Epithelial cell of proximal tubule (primary cell): ENCODE measurements at places on chromosomes 6 and 20.

DNA sequence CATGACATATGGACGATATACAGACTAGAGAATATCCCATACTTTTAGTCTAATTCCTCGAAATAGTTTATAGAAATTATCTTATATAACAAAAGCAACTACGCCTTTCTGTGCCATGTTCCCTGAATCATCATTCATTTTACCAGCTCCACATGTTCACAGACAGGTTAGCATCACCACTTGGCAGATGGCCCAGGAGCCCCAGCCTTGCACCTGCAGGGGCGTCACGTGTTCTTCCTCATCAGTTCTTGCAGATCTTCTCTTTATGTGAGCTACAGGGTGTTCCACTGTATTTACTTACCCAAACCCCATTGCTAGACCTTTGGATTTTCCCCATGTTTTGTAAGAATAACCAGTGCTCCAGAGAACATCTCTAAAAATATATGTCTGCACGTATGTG is 12.6 kb upstream of the BNIP5 start:
- no peak for DNase-seq

DNA sequence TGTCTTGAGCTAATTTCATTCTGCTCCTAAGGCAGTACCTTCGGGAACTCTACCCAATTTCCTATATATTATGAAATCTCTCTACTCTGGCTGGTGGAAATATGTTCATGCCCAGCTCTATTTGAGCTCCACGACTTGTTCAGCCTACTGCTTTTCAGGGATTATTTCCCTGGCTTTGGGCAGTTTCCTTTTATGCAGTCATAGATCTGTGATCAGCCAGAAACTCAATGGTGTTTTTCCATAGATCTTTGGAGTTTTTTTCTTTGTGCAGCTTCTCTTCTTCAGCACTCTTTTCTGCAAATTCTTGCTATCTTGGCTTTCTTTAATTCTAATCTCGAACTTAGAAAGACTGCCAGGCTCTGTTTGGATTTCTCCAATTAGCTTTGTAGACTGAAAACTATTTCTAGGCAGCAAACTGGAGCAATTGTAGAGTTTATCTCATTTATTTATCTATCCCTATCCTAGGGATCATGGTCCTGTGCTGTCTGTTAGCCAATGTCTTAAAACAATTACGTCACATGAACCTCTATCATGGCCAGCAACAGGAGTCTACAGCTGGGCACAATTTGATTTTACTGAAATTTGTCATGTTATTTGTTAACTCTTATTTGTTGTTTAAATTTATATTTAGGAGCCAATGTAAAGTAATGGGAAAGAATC is 328.4 kb downstream of the BCKDHB start:
- no peak for DNase-seq

- no peak for DNase-seq
These were observed 6.8 kb upstream of the GINM1 start for GRCh38 chr6:149559389-149559788.

DNA sequence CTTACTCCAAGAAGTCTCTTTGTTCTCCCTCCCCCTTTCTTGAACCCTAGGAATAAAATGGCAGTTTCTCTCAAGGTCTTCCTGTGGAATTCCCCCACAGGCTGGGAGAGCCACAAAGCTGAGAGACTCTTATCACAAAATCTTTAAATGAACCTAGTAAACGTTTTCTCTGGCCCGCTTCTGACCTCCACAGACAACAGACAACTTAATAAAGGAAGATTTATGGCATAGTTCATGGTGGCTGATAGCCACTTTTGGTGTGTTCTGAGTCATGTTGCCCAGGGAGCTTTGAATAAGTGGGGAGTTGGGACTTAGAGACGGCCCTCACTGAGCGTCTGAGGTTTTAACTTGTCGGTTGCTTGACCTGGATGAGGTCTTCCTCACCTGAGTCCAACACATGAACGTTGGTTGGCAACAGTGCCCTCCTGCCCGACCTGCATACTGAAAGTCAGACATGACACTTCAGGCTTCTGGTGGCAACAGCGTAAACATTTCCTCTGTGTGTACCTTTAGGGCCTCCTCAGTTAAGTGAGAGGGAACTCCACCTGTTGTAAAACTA is 124.1 kb downstream of the FOXO3 start:
- no peak for DNase-seq

GRCh38 chr6:15672291-15672690 is 9.5 kb upstream of the DTNBP1 start:
- DNase-seq = no peak

GRCh38 chr6:139765825-139766285 is 391.4 kb upstream of the CITED2 start:
- no peak for DNase-seq

GRCh38 chr6:111870742-111871064 is 2.5 kb downstream of the FYN start:
- DNase-seq = no peak

DNA sequence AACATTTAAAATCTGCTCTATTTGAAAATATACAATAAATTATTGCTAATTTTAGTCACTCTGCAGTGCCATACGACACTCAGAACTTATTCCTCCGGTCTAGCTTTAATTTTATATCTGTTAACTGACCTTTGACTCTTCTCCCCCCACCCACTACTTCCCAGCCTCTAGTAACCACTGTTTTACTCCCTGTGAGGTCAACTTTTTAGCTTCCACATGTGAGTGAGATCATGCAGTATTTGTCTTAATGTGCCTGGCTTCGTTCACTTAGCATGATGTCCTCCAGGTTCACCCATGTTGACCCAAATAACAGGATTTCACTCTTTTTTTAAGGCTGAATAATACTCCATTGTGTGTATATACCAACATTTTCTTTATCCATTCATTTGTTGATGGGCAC is 80.8 kb downstream of the RPP40 start:
- no peak for DNase-seq

- no peak for DNase-seq
These were observed 59.2 kb downstream of the RBM38 start for GRCh38 chr20:57450419-57450818.
